ENCODE measurements at places on chromosomes 11 and 22. TPM values are rescaled to one million over a fixed set of nuclear protein-coding genes. Genes with fewer than 3 reads are reported as not detected.
A peak's percentile ranks its signal among the peaks of the same experiment; 100 is the strongest.

The TMEM86A gene
- 6.1 TPM for total RNA-seq

The MADD gene
- 35.7 TPM for total RNA-seq

The TRPM5 gene
- total RNA-seq, result not detected

The TMPRSS13 gene
- 0.39 TPM for total RNA-seq

The MYO18B gene
- total RNA-seq, result 0.10 TPM

The MS4A12 gene
- total RNA-seq, result not detected

The TMPRSS5 gene
- total RNA-seq, result 0.80 TPM

The CSF2RB gene
- 13.3 TPM for total RNA-seq

The MUC5AC gene
- not detected for total RNA-seq

The ELFN2 gene
- not detected for total RNA-seq

The SHISA8 gene
- not detected for total RNA-seq

GRCh38 chr22:37157516-37158285, 8.0 kb upstream of the IL2RB start:
- no peak for DNase-seq

- peak; percentile 91 for DNase-seq
Measured at GRCh38 chr11:65429724-65430405, 7.3 kb downstream of the NEAT1 start.

- no peak for DNase-seq
Measured at GRCh38 chr22:19442166-19442565, 5.3 kb downstream of the C22orf39 start.

- DNase-seq, result no peak
Measured at GRCh38 chr22:40241200-40241763, 63.6 kb downstream of the TNRC6B start.

DNA sequence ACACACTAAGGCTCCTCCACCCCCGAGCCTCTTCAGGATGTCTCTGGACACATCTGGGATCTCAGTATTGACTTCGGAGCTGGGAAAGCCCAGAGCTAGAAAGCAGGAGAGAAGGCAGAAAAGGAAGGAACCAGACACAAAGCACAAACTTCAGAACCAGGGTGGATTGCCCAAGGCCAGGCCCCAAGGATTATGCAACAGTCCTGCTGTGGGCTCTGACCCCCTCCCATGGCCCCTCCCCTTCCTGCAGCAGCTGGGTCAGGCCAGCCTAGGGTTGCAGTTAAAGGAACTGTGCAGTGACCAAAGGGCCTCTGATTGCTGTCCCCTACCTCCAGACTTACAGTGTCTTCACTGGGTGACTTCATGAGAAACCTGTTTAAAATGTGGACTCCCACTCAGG, 5.3 kb downstream of the KCNE3 start:
- no peak for DNase-seq

DNA sequence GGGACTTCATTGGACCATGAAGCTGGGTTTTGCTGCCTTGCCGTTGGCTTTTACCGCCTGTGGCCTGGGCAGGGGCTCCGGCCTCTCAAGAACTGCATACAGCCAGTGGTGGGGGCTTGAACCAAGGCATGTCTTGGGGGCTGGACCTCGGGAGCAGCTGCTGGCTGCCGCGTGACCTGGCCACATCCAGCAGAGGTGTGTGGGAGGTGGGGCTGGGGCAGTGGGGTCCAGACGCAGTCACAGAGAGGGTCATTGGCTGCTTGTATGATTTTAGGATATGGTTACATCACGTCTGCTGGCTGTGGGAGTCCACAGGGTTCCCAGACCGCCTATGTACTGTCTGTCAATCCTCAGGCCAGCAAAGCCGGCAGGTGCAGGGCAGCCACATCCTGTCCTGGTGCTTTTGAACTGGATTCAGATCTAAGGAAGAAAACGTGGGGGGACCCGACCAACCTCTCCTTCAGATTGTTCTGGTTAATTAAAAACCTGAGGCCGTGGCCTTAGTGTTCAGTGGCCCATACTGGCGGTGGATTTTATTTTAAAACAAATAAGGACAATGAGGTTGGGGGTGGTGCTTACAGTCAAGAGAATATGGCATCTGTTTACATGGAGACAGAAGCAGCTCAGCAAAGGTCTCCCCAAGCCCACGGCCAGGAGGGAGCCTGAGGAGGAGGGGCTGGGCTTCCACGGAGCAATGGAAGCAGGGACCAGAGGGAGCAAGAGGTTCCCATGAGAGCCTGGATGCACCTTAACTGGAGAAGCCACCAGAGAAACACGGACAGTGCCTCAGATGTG, 426.0 kb downstream of the TBC1D22A start:
- DNase-seq, result peak; percentile 51

DNA sequence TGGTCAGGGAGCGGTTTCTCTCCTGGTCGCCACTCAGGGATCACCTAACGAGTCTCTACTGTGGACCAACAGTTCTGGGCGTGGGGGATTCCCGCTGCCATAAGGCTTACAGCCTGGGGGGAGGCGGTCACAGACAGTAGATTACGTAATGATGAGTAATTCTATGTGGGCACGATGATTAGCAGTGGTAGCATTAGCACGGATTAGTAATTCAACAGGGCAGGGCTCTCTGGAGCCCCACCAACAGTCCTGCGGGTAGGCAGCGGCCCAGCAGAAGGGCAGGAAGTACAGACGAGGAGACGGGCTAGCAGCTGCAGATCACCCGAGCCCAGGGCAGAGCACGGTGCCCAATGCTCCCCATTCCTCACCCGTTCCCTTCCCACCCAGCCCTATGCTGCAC, 3.6 kb downstream of the SHISAL1 start:
- DNase-seq, result no peak

- DNase-seq, result no peak
Measured at GRCh38 chr11:116895048-116895757, 57.8 kb upstream of the APOA1 start.

- no peak for DNase-seq
Measured at GRCh38 chr11:22193348-22194051, 615 bp downstream of the ANO5 start.

DNA sequence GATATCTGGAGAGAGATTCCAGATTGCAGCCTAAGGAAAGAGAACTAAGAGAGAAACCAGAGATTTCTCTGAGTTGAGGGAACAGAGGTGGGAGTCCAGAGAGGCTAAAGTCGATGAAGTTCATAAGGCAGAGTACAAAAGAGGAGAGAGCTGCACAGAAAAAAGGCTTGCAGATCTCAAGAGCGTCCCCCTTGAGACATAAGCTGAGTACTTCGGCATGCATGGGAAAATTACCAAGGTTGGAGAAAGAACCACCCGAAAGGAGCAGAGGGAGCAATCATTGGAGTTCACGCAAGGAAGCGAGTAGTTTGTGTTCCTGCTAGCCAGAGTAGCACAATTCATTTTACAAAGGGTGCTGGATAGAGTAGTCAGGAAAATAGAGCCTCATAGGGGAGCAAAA, 293.5 kb downstream of the TMEM135 start:
- DNase-seq, result no peak

- DNase-seq, result no peak
Measured at GRCh38 chr11:116454020-116454645, 318.7 kb downstream of the BUD13 start.

DNA sequence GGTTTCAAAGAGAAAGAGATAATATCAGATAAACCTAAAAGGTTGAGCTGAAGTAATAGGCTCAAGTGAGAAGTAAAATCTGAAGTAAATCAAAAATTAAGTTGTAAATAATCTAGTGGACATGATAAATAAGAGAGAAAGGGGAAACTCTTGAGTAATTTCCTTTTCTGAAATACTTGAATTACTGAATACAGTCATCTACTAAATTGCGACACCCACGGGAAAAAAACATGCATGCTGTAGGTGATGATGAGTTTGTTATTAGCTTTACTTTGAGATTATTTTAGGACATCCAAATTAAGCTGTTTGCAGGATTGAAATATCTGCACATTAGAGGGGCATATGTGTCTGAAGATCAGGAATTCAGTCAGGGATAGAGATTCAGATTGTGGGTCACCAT, 50.0 kb upstream of the CARD18 start:
- DNase-seq, result no peak

DNA sequence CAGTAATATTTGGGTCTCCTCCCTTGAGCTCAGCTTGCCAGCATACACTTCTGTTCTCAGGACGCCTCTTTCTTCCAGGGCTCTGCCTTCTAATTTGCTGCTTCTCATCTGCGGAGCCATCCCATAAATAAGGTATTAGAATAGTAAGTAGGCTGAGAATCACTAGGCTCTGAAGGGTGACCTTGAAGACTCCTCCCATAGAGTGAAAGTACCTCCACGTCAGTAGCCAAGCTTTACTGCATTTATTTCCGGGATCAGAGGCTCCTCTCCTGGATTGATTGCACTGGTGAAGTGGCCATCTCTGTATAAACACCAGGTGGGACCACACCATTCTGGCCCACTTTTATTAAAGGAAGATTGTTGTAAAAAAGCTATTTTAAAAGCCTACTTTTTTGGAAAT, 315.5 kb downstream of the FAT3 start:
- DNase-seq, result no peak

DNA sequence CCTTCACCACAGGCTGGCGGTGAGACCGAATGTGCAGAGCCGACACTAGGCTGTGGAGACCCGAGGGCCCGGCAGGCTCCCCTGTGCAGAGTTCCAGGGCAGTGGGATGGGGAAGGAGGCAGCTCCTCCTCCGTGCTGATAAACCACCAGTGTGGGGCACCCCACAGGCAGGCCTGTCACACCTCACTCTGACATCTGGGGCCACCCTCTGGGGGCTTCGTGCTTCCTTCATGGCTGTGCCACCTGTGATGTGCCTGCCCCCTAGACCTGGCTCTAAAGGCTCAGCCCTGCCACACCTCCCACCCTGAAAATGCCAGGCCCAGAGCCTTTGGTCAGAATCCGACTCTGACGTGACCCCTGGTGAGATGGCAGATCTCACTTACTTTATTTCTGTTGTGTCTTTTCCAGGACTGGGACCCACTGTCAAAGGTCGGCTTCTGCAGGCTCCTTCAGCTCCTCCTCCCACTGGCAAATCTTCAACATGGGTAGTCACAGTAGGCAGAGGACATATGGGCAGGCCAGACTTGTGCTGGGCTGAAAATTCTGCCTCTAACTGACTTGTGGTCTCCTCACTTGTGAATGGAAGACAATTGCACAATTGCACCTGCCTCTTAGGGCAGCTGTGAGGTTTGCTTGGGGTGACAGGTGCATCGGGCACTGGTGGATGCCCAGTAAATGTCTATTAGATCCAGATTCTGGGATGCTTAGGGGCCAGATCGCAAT, 46.2 kb upstream of the TSKU start:
- DNase-seq, result no peak

DNA sequence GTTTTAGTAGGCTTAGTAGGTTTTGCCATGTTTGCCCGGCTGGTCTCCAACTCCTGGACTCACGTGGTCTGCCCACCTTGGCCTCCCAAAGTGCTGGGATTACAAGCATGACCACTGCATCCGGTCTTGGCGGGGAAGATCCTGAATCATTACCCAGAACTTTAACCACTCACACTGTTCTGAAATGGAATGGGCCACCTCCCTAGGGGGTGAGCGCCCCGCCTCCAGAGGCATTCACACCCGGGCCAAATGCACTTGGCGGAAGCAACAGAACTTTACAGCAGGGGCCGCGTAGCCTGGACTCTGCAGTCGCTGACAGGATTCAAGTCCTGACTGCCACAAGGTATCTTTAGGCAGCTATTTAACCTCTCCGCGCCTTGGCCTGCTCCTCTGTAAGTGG, 5.4 kb downstream of the CCDC86 start:
- no peak for DNase-seq

DNA sequence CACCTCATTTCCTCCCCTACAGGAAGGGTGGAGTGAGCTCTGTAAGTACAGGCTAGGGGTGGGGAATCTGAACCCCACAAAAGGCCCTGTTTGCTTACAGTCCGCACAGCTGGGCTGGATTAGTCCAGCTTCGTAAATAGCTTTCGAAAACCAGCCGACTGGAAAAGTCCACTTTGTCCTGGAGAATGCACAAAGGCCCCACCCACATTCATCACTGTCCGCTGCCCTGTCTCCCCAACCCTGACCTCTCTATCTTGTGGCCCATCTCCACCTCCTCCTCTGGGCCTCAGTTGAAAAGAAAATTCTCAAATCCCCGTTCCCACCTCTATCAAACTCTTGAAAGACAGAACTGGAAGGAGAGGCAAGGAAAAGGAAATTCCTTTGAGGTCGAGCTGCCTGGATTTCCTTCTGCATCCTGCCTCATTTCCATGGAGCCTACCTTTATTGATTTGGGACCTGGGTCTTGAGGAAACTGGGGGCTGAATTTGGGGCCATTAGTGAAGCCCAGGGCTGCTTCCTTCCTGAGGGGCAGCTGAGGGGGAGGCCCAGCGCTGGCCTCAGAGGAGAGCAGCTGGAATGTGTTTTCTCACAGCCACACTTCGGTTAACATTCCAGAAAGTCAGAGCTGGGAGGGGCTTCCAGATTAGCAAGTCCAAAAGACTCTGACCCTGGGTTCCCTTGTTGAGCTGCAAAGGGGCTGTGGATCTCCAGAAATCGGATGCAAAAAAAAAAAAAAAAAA, 147.6 kb downstream of the FBXO7 start:
- DNase-seq, result no peak

DNA sequence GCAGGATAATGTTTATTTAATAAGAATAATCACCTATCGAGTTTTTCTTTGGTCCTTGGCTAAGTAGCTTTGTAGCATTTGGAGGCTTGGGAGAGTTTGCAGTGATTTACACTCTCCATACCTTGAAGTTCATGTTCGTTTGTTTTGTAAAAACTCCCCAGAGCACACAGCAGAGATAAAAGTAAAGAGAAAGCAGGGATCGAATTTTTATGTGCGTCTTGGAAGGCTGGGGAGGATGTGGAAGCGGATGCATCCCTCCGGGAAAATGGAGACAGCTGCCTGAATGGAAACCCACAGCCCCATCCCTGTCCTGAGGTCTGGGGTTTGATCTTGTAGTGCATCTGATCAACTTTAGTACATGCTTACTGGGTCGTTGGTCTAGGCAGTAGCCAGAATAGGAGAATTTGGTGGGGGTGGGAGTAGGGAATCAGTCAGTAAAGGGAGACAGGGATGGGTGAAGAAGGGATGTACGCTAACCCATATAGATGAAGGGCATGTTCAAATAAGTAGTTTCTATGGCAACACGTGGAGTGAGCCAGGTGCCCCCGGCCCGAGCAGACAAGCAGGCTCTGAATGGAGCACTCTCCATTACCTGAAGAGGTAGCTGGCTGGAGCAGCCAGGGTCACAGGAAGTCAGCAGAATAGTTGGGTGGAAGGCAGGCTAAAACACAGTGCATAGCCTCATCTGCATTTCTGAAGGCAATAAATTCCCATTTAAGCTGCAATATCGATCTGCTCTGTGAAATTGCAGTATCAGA, 147.8 kb downstream of the COMMD9 start:
- DNase-seq, result no peak

DNA sequence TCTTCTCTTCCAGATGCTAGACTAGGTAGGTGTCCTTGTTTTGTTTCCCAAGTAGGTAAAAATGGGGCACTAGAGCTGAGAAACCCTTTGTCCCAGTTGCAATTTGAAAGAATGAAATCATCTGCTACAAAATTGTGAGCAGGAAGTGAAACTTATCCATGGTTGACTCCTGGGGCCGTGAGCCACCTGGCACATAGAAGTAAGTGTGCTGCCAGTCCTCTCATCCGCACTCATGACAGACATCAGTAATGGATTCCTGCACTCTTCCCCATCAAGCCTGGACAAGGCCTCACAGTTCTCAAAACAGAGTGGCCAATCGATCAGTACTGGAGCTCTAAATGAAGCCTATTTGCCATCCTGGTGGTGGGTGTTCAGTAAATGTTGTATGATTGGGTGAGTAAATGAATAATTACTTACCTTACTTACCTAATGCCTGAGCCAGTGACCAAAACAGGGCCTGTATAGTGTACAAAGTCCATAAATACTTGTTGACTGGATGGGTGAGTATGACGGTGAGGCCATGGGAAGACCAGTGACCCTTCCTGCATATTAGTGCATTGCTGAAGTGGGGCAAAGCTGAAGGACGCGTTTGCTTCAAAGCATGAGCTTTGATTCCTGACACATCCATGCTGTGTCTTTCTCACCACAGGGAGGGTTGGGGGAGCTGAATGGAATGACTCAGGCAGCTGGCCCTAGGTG, 68.9 kb upstream of the HEPHL1 start:
- no peak for DNase-seq

- no peak for DNase-seq
Measured at GRCh38 chr11:40054631-40055030, 1404.8 kb downstream of the LRRC4C start.

Data from mesenteric fat pad (tissue), 1 donor.